ENCODE measurements at places on chromosomes 4 and X. TPM values are rescaled to one million over a fixed set of nuclear protein-coding genes. Genes with fewer than 3 reads are reported as not detected.

DNA sequence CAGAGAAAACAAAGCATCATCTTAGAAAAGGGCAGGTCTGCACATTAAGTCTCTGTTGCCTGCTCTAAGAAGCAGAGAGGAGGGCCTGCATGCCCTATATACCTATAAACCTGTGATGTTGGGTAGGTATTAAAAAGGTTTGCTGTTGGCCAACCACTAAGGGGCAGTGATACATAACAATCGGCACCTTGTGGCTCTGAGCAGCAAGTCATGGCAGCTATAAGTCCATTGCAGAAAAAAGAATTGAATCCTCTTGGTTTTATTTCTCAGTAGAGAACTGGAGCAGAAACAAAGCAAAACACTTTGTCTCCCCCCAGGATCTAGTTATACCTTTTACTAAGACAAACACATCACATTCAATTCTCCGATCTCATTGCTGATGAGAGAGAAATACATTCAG, 1364.4 kb downstream of the STIM2 start:
- no peaks in the 10 kb centered on the region for H3K27me3 ChIP-seq
- no peak overlapping the region for H3K4me3 ChIP-seq
- H3K36me3 ChIP-seq: no peaks in the 10 kb centered on the region
- H3K27ac ChIP-seq: no peak overlapping the region

DNA sequence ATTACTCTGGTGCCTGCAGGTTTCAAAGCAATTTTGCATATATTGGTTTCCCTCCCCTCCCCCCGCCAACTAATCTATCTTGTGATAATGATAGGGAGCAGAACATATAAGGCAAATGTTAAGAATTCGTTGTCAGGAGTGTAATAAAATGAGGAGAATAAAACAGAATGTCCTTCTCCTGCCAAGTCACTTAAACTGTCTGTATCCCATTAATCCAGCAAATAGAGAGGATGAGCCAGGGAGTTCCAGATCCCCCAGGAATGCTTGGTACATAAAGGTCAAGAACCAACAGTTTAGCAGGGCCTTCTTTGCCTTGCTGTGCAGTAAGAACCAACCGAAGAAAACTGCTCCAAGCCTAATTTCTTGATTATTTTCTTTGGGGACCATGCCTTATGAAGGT, 141.4 kb downstream of the AMELX start:
- no peak for DNase-seq
- no peaks in the 10 kb centered on the region for H3K36me3 ChIP-seq
- no peak overlapping the region for H3K4me3 ChIP-seq
- H3K27me3 ChIP-seq: no peaks in the 10 kb centered on the region
- no peak overlapping the region for H3K27ac ChIP-seq

DNA sequence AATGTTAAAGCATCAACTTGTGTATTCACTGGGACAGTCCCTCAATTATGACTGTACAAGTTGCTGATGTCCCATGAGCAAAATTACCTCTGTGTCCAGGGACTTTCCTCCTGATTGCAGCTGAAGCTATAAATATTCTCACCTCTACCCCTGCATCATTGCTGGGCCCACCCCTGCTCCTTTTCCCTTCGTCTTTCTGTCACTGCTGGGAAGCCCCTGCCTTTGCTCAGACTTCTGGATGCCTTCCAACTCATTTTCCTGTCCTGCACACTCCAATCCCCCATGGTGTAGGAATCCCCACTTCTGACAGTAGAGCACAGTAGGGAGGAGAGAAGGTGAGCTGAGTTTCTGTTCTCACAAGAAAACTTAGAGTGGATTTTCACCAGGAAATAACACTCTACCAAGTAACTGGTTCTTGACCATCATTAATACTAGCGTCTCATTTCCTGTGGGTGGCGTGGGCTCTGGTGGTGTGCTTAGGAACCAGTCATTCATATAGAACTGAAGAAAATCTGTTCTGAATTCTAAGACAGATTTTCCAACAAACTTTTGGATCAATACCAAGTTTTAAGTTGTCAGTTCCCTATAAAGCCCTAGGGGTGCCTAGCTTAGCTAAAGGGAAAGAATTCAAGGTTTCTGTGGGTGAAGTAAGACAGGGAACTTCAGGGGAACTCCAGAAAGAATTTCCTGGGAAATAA, 136.2 kb upstream of the MED14 start:
- H3K27ac ChIP-seq: no peak overlapping the region
- no peaks in the 10 kb centered on the region for H3K27me3 ChIP-seq
- no peak overlapping the region for H3K4me3 ChIP-seq

- peaks cover 4% of the 10 kb centered on the region for H3K4me1 ChIP-seq
- no peak overlapping the region for H3K4me3 ChIP-seq
- H3K27me3 ChIP-seq: no peaks in the 10 kb centered on the region
These were observed 164.6 kb upstream of the BCOR start for GRCh38 chrX:40262157-40263013.

DNA sequence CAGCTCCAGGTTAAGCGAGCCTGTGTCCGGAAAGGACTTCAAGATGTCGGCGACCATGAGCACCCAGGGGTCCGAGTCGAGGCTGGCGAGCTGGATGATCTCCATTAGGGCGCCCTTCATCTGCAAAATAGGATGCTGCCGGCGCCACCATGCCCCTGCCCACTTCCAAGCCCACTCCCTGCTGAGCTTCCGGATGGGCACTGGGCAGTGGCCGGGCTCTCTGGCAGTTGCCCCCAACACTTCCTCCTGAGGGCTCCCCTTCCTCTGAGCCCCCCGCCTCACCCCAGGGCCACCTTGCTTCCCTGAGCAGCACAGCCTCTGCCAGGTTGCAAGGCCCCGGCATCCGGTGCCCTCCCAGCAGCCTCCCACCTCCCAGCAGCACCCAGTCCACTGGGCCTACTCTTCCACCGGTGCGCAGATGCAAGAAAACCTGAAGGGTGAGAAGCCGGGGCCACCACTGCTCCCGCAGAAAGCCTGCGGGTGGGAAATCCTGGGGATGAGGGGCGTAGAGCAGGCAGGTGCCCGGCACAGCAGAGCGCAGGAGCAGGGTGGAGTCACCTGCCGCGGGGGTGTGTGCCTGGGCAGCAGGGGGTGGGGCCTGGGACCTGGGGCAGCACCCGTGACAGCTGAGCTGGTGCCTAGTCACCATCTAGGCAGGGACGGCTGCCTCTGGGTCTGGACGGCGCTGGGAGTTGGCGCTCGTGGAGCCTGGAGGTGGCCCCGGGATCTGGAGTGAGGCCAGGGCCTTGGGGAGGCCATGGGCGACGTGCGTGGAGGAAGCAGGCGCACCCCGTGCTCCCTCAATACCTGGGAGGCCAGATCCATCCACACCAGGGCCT, 17.0 kb downstream of the NELFA start:
- DNase-seq: no peak
- no peaks in the 10 kb centered on the region for H3K4me1 ChIP-seq
- H3K4me3 ChIP-seq: no peak overlapping the region

- DNase-seq: no peak
- H3K27me3 ChIP-seq: no peaks in the 10 kb centered on the region
- no peak overlapping the region for H3K27ac ChIP-seq
- H3K4me3 ChIP-seq: no peak overlapping the region
- H3K4me1 ChIP-seq: no peaks in the 10 kb centered on the region
- no peaks in the 10 kb centered on the region for H3K36me3 ChIP-seq
These were observed 425.6 kb downstream of the INPP4B start for GRCh38 chr4:142420311-142421095.

Gene ADH6
- total RNA-seq: 0.18 TPM

- no peak overlapping the region for H3K4me3 ChIP-seq
- no peak overlapping the region for H3K27ac ChIP-seq
- H3K27me3 ChIP-seq: no peaks in the 10 kb centered on the region
- DNase-seq: no peak
These were observed 52.2 kb downstream of the USP53 start for GRCh38 chr4:119264743-119265142.

DNA sequence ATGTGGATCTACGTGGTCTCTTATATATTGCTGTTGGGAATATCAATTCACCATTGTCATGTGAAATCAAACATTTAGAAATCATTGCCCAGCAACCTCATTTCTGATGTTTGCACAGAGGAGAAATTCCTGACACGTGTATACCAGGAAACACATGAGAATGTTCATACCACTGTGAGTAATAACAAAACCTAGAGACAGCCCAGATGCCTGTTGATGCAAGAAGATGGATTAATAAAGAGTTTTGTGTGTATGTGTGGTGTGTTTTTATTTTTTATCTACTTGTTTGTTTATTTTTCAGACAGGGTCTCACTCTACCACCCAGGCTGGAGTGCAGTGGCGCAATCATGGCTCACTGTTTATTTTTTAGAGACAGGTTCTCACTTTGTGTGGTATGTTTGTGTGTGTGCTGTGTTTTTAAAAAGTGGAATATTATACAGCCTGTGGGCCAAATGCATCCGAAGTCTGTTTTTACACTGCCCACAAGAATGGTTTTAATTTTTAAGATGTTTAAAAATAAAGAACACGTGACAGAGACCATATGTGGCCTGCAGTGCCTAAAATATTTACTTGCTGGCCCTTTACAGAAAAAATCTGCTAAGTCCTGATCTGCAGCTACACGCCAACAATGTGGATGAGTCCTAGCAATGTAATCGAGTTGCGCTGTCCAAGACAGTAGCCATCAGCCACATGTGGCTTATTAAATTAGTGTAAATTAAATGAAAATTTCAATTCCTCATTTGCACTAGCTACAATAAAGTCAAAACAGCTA, 39.2 kb downstream of the TXLNG start:
- H3K4me3 ChIP-seq: no peak overlapping the region
- no peaks in the 10 kb centered on the region for H3K36me3 ChIP-seq
- H3K27ac ChIP-seq: no peak overlapping the region
- no peaks in the 10 kb centered on the region for H3K4me1 ChIP-seq

GRCh38 chr4:156636381-156636780, 335.2 kb downstream of the PDGFC start:
- no peak overlapping the region for H3K27ac ChIP-seq
- H3K4me3 ChIP-seq: no peak overlapping the region
- no peaks in the 10 kb centered on the region for H3K4me1 ChIP-seq
- no peaks in the 10 kb centered on the region for H3K36me3 ChIP-seq
- no peak for DNase-seq

Data from Panc1 (cell line).